Stimulated activated CD8-positive, alpha-beta memory T cell treated with anti-CD3 and anti-CD28 coated beads, Interleukin-4, amount 100 ng/mL, for 48 hours (primary cell): ENCODE measurements at places on chromosomes 5 and 9.

DNA sequence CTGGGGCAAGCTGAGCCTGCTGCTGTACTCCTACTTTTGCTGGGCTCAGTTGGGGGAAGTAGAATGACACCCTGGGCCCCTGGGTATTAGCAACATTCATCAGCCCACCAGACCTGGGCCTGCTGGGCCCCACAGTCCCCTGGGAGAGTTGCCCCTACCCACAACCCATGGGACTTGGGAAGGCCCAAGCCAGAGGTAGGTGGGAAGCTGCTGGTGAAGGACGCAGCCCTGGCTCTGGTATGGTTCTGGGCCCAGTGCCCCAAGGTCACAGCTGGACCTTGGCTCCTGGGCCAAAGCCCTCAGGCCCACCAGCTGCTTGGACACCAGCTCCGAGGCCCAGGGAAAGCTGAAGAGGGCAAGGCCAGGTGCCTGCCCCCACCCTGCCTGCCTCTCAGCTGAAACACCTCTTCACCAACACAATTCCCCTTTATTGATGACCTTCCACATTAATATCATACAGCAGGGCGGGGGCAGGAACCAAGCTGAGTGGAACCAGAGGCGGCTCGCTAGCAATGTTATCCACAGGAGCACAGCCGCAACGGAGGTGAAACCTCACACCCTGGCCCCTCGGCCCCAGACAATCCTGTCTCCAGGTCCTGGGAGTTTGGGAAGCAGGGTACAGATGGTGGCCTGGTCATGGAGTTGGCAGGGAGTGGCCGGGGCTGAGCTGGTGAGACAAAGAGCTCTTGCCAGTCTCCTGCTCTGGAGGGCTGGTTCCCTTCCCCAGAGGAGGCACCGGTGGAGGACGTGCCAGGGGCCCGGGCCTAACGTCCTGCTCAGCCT is 13.7 kb downstream of the DOLPP1 start:
- no peak for DNase-seq

DNA sequence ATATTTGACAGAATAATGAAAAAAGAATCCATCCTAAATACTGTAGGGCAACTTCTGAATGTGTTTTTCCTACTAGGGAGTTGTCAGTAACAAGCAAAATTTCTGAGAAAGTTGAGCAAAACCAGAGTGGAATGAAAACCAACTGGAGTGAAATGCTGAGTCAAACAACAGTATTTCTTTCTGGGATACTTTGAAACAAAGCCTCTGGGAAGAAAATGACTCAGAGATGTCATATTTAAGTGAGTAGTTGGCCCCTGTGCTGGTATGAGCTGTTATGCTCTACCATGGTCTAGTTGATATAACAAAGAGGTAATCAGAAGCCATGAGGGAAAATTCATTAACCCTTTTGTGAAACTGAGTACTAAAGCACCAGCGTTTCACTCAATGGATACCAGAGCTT is 372.1 kb upstream of the C9orf72 start:
- no peak for DNase-seq

- DNase-seq, result no peak
These were observed 92.5 kb downstream of the TLR4 start for GRCh38 chr9:117796681-117797080.

GRCh38 chr9:127336086-127336485 is 60.9 kb upstream of the SLC2A8 start:
- no peak for DNase-seq

GRCh38 chr5:165076686-165077085 is 1571.3 kb downstream of the MAT2B start:
- no peak for DNase-seq

DNA sequence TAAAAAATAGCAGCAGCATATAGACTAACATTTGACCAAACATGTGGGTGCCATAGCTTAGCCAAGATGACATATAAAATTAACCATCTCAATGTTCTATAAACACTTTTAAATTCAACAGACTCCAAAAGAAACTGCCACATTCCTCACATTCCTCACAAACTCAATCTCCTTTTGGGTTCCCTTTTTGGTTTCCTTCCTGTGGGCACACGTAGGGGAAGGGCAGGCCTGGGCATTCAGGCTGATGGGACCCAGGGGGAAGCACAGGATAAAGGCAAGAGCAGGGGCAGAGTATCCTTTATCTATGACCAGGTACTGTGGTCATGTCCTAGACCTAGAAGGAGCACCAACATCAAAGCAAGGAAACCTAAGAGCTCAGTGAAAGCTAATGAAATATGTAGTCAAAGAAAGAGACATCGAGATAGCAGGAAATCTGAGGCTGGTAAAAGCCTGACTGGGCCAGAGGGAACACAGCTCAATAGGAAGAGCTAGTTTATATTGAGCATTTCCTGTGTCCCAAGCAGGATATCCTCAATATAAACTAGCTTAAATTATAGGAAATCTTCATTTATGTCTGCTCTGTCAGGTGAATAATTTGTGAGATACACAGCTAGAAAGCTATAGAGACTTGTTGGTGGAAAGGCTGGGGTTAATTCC is 13.6 kb upstream of the ERAP1 start:
- DNase-seq, result no peak

- DNase-seq, result no peak
These were observed 3.2 kb downstream of the PAPPA start for GRCh38 chr9:116156621-116157314.

GRCh38 chr5:72205431-72206009 is 98.2 kb downstream of the MAP1B start:
- no peak for DNase-seq

- no peak for DNase-seq
These were observed 2.2 kb upstream of the CEL start for GRCh38 chr9:133059623-133060022.

GRCh38 chr5:122036326-122036725 is 41.7 kb downstream of the LOX start:
- no peak for DNase-seq

GRCh38 chr9:84821431-84821830 is 151.9 kb downstream of the NTRK2 start:
- no peak for DNase-seq

DNA sequence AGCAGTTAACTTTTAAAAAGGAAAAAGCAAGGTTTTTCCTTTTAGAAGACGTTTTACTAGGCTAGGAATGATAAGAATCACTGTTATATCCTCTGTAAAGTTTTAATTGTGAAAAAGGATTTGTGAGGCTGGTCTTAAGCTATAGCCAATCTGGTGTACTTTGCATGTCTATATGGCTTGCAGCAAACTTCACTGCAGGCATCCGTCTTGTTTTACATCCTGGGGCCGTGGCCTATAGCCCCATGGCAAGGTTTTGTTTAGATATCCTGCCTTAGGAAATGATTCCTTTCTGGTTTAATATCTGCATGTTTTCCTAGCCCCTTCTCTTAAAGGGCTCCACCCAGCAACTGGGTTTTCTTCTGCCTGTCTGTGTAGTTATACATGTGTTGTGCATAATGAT is 272.8 kb downstream of the ICE1 start:
- no peak for DNase-seq

DNA sequence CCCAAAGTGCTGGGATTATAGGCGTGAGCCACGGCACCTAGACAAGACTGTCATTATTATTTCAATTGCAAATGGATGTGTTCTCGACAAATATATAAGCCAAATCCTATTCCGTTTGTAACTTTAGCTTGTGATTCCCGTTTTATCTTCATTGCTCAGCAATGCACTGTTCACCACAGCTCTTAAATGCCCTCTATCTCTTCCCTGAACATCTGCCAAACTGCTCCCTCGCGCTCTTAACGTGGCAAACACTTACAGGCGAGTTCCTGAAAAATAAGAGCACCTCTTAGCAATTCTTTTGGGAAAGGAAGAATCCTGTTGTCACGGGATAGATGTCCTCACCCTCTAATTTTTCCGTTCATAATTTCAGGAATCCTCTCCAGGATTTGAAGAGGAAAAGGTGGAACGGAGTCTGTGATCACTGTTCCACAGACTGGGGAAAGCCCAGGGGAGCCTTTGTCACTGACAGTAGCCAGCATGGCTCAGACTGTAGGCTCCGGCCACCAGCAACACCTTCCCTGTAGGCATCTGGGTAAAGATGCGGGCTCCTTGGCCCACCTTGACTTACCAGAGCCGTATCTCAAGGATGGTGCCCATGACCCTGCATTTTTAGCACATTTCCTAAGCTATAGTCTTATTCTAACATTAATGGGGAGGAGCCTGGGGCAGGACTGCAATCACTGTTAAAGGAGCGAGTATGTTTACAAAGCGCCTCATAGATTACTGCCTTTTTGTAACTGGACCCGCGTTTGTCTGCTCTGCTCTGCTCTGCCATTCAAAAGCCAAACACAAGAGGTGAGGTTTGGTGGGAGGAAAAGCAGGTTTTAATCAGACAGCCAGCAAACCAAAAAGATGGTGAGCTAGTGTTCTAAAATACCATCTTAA is 20.2 kb upstream of the GNPDA1 start:
- no peak for DNase-seq

- peak; percentile 65 for DNase-seq
These were observed at the start of gene FGD3 for GRCh38 chr9:92947268-92948037. TSS of gene FGD3 (plus strand) at chr9:92947523. CDS start at chr9:92976257, 28,734 bp downstream.

DNA sequence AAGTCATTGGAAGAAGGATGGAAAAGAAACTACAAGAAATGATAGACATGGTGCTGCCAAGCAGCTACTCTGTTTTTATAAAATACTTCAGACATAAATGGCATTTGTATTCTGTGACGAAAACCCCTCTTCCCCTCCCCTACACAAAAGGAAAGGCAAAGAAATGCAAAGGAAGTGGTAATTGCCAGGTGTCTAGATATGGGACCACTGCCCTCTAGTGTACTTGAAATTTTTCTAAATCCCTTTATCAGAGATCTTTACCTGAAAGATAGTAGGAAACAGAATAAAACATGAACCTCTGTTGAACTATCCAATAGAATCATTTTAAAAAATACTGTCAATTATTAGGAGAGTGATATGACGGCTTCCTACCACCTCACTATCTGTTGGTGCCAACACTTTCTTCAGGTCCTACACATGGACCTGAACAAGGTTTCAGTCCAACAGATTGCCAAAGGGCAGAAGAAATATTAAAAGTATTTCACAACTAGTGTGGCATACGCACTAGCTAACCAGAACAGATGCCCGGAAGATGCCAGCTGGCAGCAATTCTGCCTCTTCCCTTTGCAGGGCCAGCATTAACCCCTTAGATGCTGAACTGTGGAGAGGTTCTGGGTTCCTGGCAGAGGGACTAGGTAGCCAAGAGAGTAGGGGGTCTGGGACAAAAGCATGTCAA is 104.1 kb downstream of the TSSK1B start:
- no peak for DNase-seq

DNA sequence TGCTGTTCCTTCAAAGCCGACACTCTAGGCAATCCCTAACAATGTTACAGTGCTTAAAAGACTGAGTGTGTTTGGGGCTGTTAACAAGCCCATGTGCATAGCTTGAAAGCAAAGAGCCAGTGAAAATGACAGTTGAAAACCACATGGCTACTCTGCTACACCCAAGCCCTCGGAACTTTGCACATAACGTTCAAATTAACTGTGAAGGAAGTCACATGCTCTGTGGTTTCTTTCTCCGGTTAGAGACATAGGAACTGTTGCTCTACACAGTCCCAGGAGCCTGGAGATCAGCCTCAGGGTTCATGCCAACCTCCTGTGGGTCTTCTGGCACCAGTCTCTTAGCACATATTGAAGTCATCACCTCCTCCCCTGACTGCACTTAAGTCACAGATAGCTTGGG is 51.1 kb downstream of the C9orf152 start:
- no peak for DNase-seq

- no peak for DNase-seq
These were observed 58.1 kb downstream of the ANKRD55 start for GRCh38 chr5:56175021-56175420.

- no peak for DNase-seq
These were observed 41.3 kb downstream of the RANBP17 start for GRCh38 chr5:170903075-170903474.

DNA sequence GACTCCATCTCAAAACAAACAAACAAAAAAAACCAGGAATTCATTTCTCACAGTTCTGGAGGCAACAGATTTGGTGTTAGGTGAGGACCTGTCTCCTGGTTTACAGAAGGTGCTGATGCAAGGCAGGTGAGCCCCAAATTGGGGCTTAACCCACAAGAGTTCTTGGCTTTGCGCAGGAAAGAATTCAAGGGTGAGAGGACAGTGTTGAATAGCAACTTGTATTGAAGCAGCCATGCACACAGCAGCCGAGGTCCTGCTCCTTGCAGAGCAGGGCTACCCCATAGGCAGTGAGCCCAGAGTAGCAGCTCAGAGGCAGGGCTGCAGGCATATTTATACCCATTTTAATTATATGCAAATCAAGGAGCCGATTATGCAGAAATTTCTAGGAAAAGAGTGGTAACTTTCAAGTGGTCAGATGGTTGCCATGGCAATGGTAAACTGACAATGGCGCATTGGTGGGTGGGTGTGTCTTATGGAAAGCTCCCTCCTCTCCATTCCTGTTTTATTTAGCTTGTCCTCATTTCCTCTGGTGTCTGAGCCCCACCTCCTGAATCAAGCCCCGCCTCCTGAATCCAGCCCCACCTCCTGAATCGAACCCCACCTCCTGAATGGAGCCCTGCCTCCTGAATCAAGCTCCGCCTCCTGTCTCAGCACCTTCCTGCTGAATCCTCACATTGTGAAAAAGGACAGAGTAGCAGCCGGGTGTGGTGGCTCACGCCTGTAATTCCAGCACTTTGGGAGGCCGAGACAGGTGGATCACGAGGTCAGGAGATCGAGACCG is 34.5 kb upstream of the COL5A1 start:
- DNase-seq, result peak; percentile 28

GRCh38 chr5:144210655-144211054 is 40.0 kb downstream of the KCTD16 start:
- DNase-seq, result no peak

- DNase-seq, result no peak
These were observed 120.9 kb downstream of the SSBP2 start for GRCh38 chr5:81629986-81630385.

GRCh38 chr5:16568875-16569580 is 47.8 kb downstream of the RETREG1 start:
- no peak for DNase-seq

DNA sequence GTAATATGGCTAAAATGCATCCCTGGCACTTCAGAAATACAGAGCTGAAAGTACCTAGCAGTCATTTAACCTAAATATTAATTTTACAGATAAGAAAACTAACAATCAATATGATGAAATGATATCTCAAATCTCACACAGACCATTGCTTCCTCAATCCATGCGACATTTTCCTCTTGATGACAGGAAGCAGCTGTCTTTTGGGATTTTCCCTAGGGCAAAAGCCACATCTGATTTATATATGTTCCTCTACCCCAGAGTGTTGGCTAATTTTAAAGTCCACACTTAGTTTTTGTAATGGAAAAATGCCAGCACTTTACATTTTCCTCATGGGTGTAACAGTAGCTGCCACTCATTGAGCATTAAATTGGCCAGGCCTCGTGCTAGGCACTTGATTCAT is 47.7 kb upstream of the ITGA1 start:
- DNase-seq, result no peak
